Bone marrow (tissue), 2 donors: ENCODE measurements at places on chromosomes 7 and 10.

- DNase-seq, result no peak
These were observed 119.4 kb downstream of the DYNC2I1 start for GRCh38 chr7:158975526-158976467.

DNA sequence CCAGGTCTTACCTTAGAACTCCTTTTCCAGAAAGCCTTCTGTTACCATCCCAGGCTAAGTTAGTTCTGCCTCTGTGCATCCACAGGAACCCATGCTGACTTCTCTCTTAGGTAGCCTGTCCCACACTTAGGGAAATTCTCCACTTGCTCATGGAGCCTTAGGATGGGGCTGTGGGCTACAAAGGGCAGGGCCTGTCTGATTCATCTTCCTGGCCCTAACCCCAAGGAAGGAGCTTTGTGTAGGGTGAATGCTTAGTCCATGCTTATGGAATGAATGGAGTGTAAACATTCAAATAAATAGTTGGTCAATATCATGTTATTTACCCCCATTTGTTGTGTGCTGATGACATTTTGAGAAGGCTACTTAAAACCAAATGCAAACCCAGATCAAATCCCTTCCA, 54.7 kb downstream of the EMX2 start:
- DNase-seq, result no peak

DNA sequence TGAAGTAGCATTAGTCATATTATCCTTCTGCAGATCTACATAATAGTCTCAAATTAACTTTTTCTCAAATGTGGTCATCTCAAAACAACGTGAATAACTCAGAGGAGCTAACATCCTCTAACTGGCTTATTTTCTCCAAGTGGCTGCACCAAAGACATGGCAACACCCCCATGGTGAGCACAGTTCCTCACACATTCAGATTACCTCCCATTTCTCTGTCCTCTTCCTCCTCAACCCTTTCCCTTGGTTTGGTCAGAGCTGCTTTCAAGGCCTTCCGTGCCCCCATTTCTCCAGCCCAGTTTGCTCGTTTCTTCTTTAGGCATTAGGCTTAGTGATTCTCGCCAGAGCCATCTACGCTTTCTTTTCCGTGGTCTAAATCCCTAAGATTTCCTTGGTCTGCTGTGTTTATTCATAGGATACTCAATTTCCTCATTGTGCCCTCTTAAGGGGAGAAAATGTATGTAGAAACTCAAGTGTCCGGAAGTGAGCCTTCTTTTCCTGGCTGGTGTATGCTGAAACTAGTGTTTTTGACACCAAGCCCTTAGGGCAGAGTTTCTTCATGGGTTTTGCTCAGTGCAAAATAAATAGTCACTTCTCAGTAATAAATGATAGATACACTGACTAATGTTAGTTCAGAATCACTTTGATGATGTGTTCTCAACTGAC, 2.6 kb downstream of the MET start:
- DNase-seq, result no peak

DNA sequence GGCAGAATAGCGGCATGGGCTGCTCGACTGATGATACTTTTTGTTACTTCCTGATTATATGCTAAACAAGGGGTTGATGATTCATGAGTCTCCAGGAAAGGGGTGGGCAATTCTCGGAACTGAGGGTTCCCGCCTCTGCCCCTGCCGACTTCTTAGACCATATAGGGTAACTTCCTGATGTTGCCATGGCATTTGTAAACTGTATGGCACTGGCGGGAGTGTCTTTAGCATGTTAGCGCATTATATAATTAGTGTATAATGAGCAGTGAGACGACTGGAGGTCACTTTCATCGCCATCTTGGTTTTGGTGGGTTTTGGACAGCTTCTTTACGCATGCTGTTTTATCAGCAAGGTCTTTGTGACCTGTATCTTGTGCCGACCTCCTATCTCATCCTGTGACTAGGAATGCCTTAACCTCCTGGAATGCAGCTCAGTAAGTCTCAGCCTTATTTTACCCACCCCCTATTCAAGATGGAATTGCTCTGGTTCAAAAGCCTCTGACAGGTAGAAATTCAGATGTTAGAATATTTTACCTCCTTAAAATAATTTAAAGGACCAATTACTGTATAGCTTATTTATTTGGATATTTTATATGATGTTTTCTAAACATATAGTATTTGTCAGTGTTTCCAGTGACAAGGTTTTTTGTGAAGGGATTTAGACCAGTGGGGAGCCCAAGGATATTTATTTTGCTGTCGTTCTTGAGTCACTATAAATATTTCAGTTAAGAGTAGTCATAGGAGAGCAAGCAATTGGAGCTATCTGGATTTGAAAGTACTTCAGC, 90.1 kb upstream of the PIK3CG start:
- DNase-seq, result no peak

GRCh38 chr7:98214811-98215321, 3.6 kb downstream of the BHLHA15 start:
- DNase-seq, result no peak

GRCh38 chr10:70540089-70540788, 61.7 kb downstream of the PALD1 start:
- no peak for DNase-seq

GRCh38 chr7:134071355-134072331, 55.5 kb upstream of the LRGUK start:
- no peak for DNase-seq

- DNase-seq, result no peak
These were observed 16.9 kb upstream of the GPR146 start for GRCh38 chr7:1027242-1028043.

GRCh38 chr7:92696584-92696983, 106.4 kb upstream of the FAM133B start:
- no peak for DNase-seq

- DNase-seq, result no peak
These were observed 38.6 kb downstream of the SFTPD start for GRCh38 chr10:79910344-79910743.

DNA sequence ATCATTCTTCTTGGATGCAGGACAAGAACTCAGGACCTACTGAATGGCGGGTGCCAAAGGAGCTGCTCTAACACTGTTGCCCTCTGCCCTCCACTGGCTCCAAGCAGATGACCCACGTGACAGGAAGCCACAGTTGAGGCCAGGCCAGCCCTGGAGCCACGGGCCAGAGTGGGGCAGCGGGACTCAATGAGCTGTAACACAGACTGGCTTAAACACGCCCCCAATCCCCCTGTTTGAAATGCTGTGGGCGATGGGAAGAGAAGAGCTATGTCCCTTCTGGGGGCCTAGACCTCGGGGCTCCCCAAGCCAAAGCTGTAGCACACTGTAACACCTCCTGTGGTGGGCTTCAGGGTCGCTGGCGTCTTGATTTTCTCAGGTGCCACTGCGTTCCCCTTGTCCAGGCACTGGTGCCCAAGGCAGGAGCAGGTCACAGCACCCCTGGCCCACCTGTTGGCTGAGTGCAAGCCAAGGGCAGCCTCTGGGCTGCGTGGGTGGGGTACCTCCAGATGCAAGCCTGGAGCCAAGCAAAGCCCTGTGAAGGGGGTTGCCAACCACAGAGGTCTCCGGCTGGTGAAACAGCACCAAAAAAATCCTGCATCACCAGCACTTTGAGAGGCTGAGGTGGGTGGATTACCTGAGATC, 18.6 kb upstream of the ZMIZ2 start:
- no peak for DNase-seq

- DNase-seq, result no peak
These were observed 23.2 kb downstream of the WIPI2 start for GRCh38 chr7:5213286-5213645.

DNA sequence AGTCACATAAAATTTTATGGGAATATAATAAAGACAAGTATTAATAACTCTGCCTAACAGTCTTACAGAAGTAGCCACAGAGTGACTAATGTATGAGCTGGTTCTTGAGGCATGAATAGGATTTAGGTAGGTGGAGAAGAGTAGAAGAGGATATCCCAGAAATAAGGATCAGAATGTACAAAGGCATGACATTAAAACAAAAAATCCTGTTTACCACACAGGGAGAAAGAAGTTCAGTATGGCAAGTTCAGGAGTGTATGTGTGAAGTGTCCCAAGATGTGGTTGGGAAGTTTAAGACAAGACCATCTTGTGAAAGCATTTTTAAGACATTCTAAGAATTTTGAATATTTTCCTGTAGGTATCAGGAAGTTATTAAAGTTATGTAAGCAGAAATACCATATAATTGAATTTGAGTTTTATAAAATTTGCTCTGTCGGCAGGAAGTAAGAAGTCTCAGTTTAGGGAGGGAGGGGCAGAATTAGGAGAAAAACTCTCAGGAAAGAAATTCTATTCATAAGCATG, 64.7 kb upstream of the CAV2 start:
- DNase-seq, result no peak

GRCh38 chr10:106996510-106996909, 168.0 kb downstream of the SORCS1 start:
- DNase-seq, result no peak

- DNase-seq, result no peak
These were observed at the start of gene TDRD1 for GRCh38 chr10:114179148-114179547. TDRD1 (plus strand) TSS chr10:114179353; CDS start chr10:114187832, 8,479 bp downstream.

- DNase-seq, result no peak
These were observed 244.6 kb downstream of the POLR1F start for GRCh38 chr7:19464241-19464640.

- no peak for DNase-seq
These were observed 84.4 kb downstream of the KLF6 start for GRCh38 chr10:3700531-3701076.

DNA sequence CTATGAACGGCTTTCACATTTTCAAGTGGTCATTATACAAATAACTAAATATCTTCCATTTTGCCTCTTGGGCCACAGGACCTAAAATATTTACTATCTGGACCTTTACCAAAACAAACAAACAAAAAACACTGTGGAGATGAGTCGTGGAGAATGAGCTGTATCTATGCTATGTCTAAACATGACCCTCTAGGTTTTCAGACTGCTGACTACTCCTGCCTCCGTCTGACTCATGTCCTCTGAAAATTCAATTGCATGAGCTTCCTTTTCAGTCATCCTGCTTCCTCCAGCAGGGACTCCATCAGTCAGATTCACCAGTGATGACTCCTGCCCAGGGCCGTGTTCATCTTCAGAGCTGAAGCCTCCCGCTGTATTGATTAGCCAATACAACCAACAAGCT, 96.8 kb downstream of the COL28A1 start:
- no peak for DNase-seq

DNA sequence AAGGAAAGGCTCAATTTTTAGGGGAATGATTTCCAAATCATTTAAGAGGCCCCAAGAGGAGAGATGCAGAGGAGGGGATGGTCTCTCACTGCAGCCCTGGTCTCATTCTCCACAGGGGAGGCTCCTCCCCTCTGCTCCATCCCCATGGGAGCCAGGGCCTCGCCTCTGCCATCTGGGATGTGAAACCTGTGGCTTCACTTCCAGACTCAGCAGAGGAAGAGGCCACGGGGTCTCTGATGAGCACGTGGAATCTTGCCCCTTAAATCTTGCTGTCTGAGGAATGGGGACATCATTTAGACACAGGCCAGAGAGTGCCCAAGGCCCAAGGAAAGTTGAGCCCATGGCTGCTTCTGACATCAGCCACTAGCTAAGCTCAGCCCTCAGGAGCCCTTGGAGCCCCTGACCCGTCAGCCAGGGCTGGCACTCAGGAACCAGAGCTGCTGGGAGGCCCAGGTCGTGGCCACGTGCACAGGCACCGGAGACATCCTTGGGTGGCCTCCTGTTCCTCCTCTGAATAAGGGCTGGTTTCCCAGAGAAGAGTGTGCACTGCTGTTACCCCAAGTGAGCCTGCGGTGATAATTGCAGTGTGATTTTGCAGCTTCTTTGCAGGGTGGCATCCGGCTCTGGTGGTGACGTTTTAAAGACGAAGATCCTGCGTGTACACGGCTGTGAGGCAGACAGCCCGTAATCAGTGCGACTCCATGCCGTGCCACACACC, 50.5 kb downstream of the VIPR2 start:
- DNase-seq, result no peak

- peak; percentile 3 for DNase-seq
These were observed 214.0 kb upstream of the LRGUK start for GRCh38 chr7:133912916-133913697.

- no peak for DNase-seq
These were observed 119.4 kb downstream of the GNAT3 start for GRCh38 chr7:80392229-80393169.

DNA sequence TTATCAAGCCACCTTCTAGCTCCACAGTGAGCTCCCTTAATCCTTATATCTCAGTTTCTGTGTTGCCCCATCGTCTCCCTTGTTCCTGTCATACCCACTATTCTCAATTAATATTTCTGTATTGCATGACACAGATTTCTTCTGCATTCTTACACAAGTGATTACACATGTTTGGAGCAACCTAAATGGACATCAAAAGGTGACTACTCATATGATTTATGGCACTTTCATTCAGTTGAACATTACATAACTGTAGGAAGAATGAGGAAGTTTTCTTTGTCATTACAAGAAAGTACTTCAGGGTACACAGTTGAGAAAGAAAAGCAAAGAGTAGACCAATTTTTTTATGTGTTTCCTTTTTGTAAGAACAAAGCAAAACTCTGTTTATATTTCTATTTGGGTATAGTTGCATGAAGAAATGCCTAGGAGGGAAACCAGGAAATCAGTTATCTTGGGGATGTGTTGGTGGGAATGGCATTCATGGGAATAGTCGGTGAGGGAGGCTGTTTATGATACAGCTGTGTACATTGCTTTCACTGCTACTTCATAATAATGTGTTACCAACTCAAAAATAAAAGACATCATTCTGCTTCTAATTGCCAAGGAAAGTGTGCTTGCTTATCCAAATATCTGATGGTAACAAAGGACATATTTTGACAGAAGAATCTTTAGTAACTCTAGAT, 23.6 kb upstream of the PRSS37 start:
- DNase-seq, result no peak

GRCh38 chr7:156465186-156465585, 175.4 kb upstream of the RNF32 start:
- no peak for DNase-seq

GRCh38 chr7:130896898-130897514, 163.0 kb upstream of the KLF14 start:
- peak; percentile 26 for DNase-seq

GRCh38 chr10:102316421-102316820, 71.1 kb downstream of the GBF1 start:
- no peak for DNase-seq

- no peak for DNase-seq
These were observed 71.7 kb upstream of the GPR22 start for GRCh38 chr7:107398161-107398560.

GRCh38 chr7:4683043-4683883, 1.2 kb downstream of the FOXK1 start:
- DNase-seq, result no peak

DNA sequence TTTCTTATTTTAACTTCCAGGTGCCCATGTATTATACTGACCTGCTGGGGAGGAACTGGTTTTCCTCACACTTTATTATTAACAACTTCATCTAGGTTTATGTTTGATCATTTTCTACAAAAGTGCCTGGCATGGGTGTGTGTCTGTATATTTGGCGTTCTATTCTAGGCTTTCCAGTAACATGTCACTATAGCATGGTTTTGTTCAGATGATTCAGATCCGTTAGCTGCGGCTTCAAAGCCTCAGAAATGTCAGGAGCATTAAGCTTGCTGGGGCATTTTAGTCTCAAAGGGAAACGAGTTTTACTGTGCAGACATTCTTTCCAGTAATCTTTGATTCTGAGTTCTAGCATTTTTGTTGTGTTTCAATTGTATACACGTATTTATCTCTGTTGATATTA, 2.3 kb downstream of the INPP5A start:
- DNase-seq, result no peak
